ENCODE measurements at places on chromosomes 2 and 18.

GRCh38 chr18:9434122-9434701 lies 41.1 kb upstream of the RALBP1 start:
- DNase-seq = no peak

DNA sequence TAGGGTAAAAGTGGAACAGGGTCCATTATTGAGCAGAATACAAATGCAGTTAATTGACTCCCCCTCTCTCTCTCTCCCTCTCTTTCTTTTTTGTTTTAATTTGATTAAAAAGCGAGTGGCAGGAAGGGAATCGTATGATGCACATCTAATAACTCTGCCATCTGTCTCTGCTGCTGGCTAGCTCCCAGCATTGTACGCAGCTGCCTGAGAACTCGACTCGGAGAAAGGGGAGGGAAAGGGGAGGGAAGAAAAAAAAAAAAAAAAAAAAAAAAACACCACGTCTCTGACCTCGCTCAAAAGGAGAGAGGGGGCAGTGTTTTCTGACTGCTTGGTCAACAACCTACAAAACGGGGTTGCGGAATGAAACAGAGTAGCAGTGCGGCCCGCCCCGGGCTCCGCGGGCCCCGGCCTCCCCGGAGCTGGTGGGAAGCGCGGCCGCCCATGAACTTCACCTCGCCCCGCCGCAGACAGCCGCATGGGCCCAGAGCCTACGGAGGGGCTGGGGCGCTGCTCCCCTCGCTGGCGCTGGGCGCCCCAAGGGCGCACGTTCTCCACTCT lies 265.7 kb downstream of the TCF4 start:
- peak; percentile 98 for DNase-seq

- peak; percentile 52 for DNase-seq
Observed at GRCh38 chr2:167191588-167191987, 303.3 kb downstream of the XIRP2 start.

DNA sequence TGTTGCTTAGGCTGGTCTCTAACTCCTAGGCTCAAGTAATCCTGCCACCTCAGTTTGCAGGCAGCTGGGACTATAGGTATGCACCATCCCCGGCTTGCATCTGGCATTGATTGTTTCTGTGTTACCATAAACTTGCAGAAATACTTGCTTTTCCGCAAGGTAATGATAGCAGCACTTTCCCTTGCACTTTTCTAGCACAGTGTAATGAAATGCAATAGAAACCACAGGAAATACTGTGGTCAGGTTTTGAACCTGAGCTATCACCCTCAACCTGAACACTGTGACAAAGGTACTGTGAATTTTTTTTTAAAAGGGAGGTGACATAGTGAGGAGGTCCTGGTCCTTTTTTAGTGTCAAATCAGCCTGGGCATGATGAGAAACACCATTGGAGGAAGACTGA lies 38.3 kb downstream of the DHRS9 start:
- DNase-seq = no peak

DNA sequence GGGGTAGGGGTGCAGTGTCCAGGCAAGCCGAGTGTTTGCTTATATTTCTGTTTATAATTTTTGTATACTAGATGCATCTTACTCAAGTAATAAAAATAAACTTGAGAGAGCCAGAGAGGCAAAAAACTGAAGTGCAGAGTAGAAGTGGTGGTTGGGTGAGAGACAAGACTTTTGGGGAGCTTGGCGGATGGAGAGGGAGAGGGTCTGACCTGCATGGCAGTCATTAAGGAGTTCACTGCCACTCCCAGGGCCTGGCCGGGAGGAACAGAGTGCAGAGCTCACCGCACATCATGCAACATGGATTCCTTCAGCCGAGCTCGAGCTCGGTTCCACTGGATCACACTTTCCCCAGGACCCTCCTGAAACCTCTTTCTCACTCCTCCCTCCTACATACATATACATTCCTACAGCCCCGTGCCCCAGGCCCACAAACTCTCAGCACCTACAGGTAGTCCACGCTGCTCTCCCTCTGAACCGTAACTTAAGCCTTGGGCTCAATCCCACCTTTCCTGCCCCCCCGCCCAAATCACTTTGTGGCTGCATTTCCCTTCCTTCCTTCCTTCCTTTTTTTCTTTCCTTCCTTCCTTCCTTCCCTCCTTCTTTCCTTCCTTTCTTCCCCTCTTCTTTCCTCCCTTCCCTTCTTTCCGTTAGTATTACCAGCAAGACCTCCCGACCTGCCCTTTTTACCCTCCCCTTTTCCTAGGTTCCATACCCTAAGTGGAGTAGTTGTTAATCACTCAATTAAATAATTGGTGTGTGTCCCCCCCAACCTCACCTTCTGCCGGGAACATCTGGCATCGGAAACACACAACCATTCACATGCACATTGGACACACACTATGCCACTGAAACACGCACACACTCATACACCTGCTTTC lies 37.1 kb upstream of the ATP6V1B1 start:
- DNase-seq = no peak

DNA sequence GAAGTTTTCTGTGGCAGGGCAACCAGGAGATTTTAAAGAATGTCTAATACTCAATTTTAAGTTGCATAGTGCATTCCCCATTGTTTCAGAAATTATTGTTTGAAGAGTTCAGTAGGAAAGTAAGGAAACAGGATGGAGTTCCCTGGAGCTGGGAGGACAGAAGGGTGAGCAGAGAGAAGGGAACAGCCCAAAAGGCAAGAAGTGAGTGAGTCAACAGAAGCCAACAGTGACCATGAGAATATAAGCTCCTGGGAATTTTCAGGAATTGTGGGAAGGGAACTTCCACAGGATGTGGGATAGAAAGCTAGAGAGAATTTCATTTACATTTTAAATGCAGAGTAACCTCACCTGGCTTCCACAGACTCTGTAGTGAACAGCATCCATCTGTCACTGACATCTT lies 268.1 kb upstream of the ATP5MC3 start:
- no peak for DNase-seq

DNA sequence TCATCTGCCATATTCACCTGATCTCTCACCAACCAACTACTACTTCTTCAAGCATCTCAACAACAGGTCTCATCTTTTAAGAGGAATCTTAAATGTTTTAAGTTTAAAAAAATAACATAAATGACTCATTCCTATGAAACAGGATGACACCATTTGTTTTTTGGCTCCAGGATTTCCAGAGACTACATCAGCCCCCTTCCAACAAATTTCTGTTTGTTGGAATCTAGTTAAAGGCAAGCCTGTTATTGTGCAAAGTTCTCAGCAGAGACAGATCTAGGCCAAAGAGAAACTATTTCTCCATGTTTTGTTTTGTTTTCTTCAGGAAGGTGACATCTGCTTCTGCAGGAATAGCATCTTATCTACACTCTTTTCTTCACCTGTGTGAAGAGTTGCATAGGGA lies 204.8 kb upstream of the SH3BP4 start:
- DNase-seq = peak; percentile 44

DNA sequence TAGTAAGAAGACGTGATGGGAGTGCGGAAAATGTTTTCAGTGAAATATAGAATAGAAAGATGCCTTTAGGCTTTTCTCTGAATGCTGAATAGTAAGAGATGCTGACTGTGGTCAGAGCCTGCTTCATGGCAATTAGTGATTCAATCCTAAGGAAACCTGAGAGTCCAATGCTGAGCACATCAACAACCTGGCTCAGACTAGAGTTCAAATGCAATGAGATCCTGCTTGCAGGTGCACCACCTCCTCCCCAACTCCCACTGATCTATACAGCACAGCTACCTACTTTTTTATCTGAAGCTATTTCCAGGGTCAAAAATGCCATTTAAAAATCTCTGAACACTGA lies 65.4 kb downstream of the AAK1 start:
- DNase-seq = no peak

GRCh38 chr18:63339920-63340484 lies 20.4 kb upstream of the BCL2 start:
- DNase-seq = peak; percentile 58

- DNase-seq = peak; percentile 94
Observed at GRCh38 chr2:64063924-64064331, 44.7 kb upstream of the VPS54 start.

DNA sequence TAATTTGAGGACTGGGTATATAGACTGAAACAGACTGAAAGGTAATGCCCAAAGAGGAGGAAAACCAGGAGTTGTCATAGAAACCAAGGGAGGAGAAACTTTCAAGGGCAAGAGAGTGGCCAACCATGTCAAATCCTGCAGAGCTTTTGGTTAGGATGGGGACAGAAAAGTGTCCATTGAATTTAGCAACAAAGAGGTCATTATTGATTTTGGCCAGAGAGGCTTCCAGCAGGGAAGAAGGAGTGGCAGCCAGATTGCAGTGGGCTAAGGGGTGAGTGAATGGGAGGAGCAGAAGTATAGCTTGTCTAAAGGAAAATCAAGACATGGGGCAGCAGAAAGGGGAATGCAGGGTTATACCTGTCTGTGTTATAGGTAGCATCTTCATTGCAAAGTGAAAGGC lies 194.0 kb downstream of the CAMKMT start:
- DNase-seq = no peak

DNA sequence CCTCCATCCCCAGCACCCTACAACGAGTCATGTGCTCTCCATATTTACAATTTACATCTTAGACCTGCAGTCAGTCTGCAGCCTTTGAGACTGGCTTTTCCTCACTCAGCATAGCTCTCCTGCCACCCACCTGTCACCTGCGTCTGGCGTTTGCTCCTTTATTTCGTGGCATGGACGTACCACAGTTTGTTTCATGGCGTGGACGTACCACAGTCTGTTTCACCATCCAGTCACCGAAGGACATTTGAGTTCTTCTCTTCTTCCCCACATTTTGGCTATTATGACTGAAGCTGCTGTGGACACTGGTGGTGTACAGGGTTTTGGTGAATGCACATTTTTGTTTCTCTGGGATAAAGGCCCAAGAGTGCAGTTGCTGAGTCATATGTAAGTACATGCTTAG lies 141.8 kb upstream of the CTDP1 start:
- no peak for DNase-seq

DNA sequence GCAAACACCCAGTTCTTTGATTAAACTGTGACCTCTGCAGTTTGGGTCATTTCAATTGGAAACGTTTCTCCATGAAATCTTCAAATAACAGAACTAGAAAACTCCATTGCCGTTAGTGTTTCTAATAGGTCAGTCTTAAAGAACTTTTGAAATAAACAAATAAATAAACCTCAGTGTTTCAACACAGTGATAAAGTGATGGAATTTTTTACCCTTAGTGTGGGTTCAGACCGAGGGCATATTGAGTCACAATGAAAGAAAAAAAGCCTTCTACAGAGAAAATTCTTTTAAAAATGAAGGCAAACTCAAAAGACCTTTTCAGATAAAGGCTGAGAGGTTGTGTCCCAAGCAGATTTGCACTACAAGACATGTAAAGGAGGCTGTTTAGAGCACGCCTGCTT lies 149.6 kb downstream of the NCKAP5 start:
- DNase-seq = no peak

GRCh38 chr2:228763379-228763981 lies 507.6 kb downstream of the PID1 start:
- no peak for DNase-seq

DNA sequence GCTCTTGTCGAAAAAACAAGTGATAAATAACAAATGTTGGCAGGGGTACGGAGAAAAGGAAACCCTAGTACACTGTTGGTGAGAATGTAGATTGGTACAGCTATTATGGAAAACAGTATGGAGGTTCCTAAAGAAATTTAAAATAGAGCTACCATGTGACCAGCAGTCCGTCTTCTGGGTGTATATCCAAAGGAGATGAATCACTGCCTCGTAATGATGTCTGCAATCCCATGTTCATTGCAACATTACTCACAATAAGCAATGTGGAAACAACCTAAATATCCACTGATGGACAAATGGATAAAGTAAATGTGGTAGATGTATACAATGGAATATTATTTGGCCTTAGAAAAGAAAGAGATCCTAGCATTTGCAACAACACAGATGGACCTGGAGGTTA lies 50.6 kb downstream of the SLC16A14 start:
- DNase-seq = peak; percentile 90

DNA sequence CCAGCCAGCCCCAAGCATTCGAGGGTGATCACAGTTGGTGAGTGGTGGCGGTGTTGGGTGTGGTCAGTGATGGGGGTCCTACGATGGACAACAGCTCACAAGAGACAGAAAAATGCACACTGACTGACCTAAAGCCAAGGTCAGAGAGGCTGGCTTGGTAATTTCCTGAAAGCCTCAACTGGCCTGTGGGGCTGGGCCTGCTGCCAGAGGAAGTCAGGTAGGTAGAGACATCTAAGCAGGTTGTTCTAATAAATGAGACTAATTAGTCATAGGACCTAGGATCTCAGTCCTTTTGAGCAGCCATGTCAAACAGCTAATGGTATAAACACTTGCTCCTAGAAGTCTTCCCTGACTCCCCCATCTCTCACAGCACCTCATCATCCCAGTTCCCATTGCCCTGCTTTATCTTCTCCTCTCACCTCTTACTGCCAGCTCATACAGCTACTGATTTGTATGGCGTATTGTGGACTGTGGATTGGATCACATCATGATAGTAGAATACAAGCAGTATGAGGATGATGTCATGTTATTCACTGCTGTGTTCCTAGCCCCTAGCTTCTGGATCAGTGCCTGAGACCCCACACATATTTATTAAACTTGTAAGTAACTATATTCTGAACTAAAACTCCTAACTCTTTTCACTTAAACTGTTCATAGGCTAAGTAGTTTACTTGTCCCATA lies 262.9 kb upstream of the KLHL29 start:
- DNase-seq = no peak

DNA sequence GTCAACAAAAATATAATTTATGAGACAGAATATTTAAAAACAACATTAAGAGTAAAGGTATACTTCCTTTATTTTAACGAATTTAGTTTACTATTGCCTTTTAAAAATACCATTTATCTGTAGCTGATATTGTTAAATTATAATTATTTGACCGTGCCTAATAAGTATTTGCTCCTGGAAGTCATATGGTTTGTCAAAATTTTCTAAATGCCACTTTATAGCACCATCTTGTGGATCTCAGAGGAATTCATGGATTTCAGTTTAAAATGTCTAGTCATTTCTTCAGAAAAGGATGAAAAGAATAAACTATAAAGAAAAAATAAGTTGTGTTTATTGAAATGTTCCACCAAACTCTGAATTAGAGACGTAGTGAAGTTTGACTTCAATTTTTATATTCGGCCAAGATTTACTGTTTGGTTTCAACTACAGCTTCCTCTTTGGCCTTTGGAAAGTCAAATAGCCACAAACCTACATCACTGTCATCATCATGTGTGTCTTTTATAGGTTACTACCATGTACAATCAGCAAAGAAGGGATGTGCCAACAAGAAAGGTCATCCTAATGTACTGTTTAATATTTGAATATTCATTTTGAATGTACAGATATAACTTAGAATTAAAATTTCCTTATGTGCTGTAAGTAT lies 10.3 kb upstream of the FTCDNL1 start:
- peak; percentile 44 for DNase-seq

DNA sequence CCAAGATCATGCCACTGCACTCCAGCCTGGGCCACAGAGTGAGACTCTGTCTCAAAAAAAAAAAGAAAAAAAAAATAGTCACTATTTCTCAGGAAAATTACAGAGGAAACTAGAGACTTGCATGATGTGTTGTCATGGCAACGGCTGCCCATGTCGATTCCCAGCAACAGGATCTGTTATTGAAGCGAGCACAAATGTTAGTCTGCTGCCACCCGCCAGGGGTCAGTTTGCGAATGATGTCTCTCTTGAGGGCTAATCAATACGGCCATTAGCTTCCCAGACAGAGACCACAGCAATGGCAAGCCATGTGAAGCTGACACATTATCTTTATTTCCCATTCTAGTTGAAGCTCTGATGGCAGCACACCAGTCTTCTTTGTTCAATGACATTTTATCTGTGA lies 32.4 kb upstream of the ACYP2 start:
- DNase-seq = no peak

Data from cardiac fibroblast (primary cell).